ENCODE measurements at places on chromosomes 16 and 17.

DNA sequence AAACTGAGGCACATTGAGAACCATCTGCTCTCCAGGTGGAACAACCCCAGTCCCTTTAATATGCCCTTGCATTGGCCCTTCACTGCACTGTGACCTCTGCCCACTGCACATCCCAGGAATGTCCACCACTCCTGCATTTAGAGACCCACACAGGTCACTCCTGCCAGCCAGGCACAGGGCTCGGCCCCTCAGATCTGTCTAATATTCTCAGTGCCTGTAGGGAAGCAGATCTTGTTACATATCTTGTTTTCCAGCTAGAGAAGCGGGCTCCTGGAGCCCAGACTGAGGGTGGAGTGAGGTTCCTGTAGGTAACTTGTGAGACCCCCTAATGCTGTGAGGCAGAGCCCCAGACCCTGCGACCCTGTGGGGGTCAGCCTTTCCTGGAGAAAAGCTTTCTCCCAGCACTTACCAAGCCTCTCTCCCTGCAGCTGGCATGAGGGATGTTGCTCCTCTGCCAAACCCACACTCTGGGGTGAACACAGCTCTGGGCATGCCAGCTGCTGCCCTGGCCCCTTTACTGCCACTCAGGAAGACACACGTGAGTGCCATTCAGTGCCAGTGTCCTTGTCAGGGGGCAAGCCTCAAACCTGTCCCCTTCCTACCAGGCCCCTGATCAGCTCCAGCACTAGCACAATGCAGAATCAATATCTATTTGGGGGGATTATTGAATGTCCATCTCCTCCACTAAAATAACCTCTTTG lies 40.3 kb upstream of the CRHR1 start:
- no peak for DNase-seq

- DNase-seq, result no peak
Observed at GRCh38 chr16:65819136-65819898, 547.2 kb upstream of the CDH5 start.

GRCh38 chr17:64993867-64994266 lies 62.7 kb downstream of the GNA13 start:
- no peak for DNase-seq

DNA sequence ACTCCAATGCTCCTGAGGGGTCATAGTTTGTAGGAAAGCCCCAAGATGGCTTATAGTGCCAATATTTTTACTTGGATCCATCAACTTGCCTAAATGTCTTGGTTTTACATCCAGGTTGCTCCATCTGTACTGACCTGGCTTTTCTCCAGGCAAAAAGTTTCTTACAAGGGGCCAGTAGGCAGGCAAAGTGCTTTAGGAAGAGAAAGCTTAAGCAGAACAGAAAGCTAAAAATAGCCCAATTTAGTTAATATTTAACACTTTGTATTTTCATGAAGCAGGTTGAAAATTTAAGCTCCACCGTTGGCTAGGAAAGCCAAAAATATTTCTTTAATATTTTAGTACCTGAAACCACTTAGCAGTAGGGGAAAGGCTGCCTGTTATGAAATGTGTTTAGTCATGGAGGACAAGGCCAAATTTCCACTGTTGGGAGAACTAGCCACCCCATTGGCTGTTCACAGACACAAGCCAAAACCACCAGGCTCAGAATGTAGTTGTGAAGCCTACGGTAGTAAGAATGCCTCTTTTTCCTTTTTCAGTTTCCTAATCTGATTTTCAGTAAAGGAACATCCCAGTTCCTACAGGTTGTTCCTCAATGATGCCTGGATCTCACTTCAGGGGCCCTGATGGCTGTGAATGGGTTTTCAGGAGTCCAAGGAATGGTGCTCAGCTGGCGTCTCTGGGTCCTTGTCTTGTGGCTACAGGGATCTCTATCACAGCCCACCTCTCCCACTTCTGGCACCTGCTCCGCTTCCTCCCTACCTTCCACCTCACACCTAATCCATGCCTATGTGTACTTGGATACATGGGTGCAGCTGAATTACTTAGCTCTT lies 324.8 kb downstream of the PMP22 start:
- no peak for DNase-seq

Measured in activated CD4-positive, alpha-beta T cell treated with anti-CD3 and anti-CD28 coated beads, Interleukin-2, amount 50 U/mL, for 24 hours (primary cell).